ENCODE measurements at places on chromosomes 1 and 21.

GRCh38 chr21:35059742-35060141 lies 10.6 kb upstream of the RUNX1 start:
- DNase-seq: no peak

GRCh38 chr1:158227904-158228623 lies 26.2 kb upstream of the CD1A start:
- no peak for DNase-seq

DNA sequence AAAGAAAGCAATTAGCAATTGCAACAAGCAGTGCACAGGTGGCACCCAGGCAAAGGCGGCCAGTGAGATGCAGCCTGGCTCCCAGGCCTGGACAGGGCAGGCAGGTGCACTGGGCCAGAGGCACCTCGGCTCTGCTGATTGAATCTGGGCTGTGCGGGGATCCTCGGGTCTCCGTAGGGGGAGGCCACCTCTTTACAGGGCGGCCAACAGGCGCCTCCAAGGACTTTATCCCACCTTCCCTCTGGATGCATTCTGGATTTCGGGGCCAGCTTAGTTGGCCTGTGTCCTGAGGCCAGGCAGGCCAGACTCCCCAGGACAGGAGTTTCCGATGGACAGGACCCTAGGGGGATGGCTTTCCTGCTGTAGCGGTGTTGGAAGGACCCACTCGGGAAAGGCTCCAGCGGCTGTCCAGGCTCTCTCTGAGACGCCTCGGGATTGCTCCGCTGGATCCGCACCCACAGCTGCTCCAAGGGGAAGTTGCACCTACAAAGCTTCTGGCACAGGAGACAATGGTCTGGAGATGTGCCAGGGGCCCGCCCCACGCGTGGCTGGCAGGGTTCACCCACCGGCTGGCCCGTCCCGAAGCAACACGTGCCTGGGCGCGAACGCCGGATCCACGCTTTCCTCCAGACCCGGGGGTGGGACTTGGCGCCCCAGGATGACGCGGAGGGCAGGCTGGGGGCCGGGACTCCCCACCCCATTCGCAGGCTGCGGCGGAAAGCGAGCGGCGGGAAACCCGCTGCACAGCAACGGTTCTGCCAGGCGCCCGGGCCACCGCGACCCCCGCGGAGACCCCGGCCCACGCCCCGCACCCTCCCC lies 810 bp downstream of the SLC19A1 start:
- peak; percentile 33 for DNase-seq

DNA sequence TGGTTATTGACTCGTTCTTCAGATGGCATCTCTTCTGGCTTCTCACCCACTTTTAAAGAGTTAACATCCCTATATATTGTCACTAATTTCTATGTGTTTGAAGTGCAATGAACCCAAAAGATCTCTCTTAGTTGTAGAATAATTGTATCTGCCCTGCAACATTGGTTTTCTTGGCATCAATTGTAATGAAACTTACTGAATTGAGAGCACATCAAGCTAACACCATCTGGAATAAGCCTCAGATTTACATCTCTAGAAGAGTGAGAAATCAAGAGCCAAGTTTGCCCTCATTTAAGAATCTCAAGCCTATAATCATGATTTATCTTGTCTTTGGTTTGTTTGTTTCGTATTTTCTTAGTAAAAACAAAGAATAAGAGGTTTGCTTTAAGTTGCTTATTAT lies 372.6 kb upstream of the LRRC7 start:
- DNase-seq: no peak

- no peak for DNase-seq
These were observed 67.9 kb upstream of the KIRREL1 start for GRCh38 chr1:157925419-157926166.
